ENCODE measurements at places on chromosomes 5 and 9.

DNA sequence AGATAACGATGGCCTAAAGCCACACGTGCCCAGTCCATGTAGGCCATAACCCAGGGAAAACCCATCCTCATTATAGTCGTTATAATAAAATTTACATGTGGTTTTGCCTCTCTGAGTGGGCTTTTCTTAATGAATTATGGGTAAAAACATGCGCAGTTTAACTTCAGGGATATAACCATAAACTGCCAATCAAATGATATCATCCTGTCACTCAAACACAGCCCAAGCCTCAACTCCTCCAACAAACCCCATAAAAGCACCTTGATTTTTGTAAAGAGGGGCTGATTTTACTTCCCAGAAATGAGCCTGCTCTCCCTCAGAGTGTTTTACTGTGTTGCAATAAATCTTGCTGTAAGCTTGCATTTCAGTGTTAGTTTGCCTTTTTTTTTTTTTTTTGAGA, 15.8 kb upstream of the SETX start:
- DNase-seq: no peak

- no peak for DNase-seq
Observed at GRCh38 chr5:142316051-142316450, 8.8 kb downstream of the SPRY4 start.

- no peak for DNase-seq
Observed at GRCh38 chr9:106862821-106863720, at the start of gene ZNF462. ZNF462 (plus strand) TSS chr9:106863166; CDS start chr9:106923384, 60,218 bp downstream.

DNA sequence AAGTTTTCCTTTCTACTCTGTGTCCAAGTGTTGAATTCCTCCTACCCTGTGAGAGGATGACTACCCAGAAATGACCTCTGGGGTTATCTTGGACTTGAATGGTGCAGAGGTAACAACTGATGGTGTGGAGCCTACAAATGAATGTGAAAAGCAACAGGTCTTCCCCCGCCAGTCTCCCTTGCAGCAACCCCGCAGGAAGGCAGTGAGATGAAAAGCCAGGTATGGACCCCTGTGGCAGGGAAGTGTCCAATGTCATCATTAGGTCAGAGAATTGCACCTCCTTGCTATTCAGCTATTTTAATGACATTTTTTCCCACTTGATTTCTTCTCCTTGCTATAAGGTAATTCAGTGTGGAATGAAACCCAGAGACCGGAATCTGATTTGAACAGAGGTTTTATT, 58.5 kb downstream of the MAT2B start:
- no peak for DNase-seq

DNA sequence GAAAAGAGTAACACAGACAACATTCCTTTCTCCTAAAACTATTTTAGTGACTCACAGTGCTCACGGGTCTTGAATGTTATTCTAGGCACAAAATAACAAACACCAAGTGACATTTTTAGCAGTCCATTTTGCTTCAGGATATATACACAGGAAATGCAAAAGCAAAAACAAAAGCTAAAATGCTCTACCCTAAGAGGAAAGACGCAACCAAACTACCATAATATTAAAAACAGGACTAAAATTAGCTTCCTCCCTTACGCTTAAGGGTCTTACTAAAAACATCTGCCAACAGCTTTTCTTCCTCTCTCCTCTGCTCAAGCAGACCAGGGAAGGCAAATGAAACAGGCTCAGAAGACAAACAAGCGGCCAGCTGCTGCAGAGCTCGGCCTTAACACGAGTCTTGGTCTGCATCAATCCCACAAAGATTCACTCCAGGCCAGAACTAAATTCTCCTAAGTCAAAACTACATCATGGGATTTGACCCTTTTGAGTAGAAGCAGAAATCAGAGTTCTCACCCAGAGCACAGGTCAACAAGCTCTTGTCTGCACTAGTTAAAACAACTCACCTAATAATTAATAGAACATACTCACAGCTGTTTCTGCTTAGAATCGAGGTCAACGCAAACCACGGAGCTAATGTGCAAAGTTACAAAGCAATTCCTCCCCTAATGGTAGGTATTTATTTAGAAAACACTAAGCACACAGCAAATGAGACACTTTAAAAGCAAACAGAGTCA, 62.3 kb downstream of the RAPGEF1 start:
- no peak for DNase-seq
